ENCODE measurements at places on chromosomes 4 and X.

GRCh38 chr4:110850461-110851442, 227.9 kb upstream of the PITX2 start:
- DNase-seq = no peak

GRCh38 chr4:167144605-167145004, 89.7 kb downstream of the SPOCK3 start:
- DNase-seq = no peak

DNA sequence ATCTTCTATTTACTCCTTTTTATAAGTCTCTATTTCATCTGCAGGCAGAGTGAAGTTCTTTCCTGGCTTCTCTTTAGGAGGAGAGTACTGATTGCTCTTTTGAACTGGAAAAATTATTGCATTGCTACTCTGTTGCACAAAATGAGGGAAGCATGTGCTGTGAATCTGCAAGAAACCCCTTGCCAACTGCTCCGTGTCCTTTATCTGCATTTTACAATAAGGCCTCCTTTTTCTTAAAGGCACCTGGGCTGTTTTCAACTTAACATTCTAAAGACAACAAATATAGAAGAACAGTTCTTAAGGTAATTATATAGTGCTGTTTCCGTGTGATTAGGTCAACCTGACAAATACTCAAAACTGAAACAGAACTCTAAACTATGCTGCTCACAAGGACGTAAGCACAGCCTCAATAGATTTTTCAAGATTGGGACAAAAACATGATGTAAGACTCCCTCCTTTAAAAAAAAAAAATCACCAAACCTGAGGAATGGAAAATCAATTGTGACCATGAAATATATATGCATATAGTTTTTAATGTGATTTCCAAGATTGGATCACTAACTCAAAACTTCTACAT, 716.6 kb upstream of the INTU start:
- no peak for DNase-seq

- no peak for DNase-seq
These were observed 32.3 kb downstream of the ETNPPL start for GRCh38 chr4:108730579-108730978.

DNA sequence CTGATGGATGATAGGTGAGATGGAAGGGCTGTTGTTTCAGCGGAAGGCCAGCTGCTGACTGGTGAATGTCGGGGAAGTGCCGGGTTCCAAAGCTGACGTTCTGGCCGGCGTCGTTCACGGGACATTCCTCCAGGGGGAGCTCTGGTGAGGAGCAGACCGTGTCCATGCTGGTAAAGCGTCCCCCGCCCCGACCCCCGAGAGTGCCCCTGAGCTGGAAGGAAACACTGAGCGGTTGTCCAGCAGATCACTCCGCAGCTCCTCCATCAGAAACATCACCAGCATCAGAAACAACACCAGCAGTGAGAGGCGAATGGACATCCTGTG, 18.6 kb upstream of the ADRA2C start:
- peak; percentile 62 for DNase-seq

DNA sequence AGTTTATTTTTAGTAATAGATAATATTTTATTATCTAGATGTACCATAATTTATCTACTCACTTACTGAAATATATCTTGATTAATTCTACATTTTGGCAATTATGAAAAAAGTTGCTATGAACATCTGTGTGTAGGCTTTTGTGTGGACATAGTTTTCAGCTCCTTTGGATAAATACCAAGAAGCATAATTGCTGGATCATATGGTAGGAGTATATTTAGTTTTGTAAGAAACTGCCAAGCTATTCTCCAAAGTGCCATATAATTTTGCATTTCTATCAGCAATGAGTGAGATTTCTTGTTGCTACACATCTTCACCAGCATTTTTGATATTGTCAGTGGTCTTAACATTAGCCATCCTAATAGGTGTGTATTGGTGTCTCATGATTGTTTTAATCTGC, 882.6 kb upstream of the GRIA3 start:
- no peak for DNase-seq

DNA sequence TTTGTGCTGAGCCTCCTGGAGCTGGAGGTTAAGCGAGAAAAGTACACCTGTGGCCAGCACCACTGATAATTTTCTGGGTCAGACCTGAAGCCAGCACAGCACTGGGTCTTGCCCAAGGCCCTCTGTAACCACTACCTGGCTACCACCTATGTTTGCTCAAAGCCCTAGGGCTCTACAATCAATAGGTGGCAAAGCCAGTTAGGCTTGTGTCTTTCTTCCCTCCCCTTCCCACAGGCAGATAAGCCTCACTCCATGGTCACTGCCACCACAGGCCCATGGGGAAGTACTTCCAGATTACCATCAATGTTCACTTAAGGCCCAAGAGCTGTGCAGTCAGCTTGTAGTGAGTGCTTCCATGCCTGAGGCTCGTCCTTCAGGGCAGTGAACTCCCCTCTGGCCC, 35.2 kb upstream of the ARMCX4 start:
- no peak for DNase-seq

GRCh38 chr4:87659247-87659931, 9.3 kb downstream of the DMP1 start:
- no peak for DNase-seq

- DNase-seq = no peak
These were observed 718.9 kb downstream of the ARAP2 start for GRCh38 chr4:35525192-35525978.

GRCh38 chr4:7691982-7692381, 247.7 kb downstream of the AFAP1 start:
- no peak for DNase-seq

DNA sequence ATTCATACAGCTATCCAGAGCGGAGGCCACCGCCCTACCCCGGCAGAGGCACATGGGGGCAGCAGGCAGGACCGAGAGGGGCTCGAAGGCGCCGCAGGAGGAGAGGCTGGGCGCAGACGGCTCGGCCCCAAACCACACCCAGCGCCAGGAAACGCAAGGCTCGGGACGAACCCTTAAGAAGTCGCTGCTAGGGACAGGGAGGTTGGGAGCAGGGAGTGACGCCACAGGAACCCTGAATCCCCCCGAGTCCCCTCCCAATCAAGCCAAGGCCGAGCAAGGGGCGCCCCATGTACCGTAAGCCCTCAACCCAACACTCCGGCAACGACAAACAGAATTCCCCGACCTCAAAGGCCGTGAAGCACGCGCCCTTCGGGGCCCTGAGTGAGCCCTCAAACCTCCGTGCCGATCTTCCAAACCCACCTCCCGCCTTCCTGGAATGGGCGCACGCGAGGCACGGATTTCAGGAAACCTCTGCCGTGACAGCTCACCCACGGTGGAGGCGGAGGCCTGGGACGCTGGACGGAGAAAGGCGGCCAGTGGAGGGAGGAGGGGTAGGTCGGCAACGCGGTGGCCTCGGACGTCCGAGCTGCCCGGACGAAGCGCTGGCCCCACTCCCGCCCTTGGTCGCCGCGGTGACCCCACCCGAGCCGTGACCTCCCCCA, 1.8 kb downstream of the ZFYVE28 start:
- peak; percentile 66 for DNase-seq

Measured in activated CD8-positive, alpha-beta memory T cell treated with anti-CD3 and anti-CD28 coated beads for 24 hours (primary cell).